ENCODE measurements at places on chromosomes 11 and 22.

DNA sequence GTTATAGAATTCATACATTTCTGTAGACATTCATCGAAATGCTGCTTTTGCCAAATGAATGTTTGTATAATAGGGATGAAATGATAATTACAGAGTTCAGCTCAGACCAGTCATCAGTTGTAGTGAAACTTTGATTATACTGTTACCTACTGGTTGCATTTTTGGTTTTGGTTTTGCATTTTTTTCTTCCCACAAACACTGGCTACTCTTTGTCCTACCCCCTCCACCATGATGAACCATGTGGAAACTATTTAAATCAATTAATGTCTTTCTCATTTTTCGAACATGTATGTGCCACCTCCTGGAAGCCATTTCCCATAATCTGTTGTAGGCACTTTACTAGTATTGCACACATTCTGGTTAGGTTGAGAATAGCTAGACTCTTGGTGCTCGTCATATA lies 75.3 kb upstream of the MTNR1B start:
- no peak for DNase-seq

DNA sequence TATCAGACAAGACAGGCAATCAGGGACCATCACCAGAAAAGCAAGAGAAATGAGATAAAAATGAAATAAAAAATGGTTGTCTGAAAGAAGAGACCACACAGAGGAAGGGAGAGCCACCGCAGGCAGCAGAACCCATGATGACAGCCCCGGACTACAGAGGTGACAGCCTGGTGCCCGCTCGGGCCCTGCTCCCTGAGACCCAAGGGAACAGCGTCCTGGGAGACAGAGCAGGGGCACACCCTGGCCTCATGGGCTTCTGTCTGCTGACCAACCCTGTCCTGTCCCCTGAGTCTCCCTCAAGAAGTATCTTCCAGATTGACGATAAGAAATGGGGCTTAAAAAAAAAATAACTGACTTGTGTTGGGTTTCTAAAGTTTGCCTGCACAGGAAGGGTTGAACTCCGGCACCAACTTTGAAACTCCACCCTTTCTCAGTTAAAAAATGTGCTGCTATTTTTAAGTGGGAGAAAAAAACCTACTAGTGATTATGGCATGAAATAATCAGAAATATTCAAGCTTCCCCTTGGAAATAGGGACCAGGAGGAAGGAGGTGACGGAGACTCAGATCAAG lies 70.1 kb upstream of the TTLL12 start:
- DNase-seq, result no peak

DNA sequence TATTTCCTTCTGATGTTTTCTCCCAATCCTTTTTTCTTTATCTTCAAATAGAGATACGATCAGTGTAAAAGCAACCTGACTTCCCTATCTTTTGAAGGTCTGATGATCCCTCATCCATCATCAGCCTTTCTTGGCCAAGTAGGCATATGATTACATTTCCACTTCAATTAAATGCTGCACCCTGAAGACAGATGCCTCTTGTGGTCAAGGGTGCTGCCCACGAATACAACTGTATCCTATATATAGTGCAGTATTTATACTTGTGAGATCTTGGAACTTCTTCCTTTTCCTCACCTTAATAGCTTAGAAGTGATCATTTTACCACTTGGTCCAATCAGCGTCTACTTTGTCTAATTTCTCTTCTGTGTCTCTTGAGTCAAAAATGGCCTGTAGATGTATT lies 9.3 kb upstream of the ZNRF3 start:
- DNase-seq, result no peak

DNA sequence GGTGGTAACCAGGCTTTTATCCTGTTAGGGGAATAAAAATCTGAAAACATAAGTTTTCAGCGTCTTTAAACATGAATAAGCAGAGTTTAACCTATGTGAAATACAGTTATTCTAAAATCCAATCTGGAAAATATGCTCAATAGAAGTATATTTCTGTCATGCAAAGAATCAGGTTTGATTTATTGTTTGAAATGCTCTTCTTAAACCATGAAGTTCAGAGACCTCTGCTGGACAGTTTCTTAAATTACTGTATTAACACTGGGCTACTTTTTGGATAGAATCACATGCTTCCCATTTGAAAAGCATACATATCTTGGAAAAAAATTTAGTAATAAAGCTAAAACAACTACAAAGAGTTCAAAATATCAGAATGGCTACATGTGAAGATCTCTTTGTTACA lies 25.4 kb downstream of the APIP start:
- DNase-seq, result no peak

- DNase-seq, result no peak
These were observed 163.4 kb upstream of the SYN3 start for GRCh38 chr22:33221568-33221967.

DNA sequence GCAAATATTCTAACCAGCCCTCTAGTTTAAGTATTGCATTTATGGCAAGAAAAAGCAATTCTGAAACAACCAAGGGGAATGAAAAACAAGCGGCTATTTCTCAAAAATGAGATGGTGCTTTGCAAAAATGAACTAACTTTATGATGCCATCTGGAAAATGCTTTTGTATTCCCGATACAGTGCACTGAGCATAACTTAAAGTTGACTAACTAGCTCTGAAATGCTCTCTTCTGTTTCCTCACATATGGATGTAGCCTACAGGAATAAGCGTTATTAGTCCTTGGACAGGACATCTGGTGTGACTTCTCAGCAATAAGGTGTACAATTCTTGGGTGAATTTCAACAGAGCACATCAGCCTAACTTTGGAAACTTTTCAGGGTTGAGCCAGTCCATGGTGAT lies 228.2 kb upstream of the DDI1 start:
- no peak for DNase-seq

- no peak for DNase-seq
These were observed 466.3 kb downstream of the OPCML start for GRCh38 chr11:133065847-133066485.

GRCh38 chr22:24106385-24107381 lies 74.6 kb upstream of the SUSD2 start:
- peak; percentile 24 for DNase-seq

- no peak for DNase-seq
These were observed 14.2 kb upstream of the CCDC89 start for GRCh38 chr11:85699957-85700741.

GRCh38 chr22:26849575-26849974 lies 192.2 kb downstream of the MIAT start:
- no peak for DNase-seq

- DNase-seq, result no peak
These were observed 22.9 kb downstream of the IGLL5 start for GRCh38 chr22:22910272-22911240.

DNA sequence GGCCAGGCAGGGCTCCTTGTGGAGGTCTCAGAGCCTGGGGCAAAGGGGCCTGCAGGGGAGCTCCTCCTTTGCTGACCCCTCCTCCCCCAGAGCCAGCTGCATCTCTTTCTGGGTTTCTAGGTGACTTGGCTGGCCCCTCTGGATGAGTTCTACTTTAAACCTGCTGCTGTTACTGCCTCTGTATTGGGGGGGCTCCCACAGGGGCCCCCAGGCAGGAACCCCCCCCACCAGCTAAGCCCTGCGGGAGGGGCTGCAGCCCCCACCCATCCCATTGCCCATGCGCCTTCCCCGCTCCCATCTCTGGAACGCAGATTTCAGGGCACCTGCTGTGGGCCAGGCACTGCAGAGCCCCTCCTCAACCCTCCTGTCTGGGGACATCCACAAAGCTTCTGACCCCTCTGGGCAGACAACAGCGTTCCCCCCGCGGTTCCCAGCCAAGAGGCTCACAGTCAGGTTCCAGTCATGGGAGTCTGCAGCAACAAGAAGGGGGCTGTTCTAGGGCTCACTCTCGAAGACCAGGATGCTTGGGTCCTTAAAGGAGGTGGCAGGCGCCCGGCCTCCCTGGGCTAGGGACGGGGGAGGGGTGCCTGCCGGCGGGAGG lies 815 bp upstream of the PLCB3 start:
- DNase-seq, result no peak

- DNase-seq, result no peak
These were observed 66.0 kb downstream of the SHISAL1 start for GRCh38 chr22:44246615-44247326.

- DNase-seq, result no peak
These were observed 4.0 kb upstream of the OR56A3 start for GRCh38 chr11:5937868-5938602.

DNA sequence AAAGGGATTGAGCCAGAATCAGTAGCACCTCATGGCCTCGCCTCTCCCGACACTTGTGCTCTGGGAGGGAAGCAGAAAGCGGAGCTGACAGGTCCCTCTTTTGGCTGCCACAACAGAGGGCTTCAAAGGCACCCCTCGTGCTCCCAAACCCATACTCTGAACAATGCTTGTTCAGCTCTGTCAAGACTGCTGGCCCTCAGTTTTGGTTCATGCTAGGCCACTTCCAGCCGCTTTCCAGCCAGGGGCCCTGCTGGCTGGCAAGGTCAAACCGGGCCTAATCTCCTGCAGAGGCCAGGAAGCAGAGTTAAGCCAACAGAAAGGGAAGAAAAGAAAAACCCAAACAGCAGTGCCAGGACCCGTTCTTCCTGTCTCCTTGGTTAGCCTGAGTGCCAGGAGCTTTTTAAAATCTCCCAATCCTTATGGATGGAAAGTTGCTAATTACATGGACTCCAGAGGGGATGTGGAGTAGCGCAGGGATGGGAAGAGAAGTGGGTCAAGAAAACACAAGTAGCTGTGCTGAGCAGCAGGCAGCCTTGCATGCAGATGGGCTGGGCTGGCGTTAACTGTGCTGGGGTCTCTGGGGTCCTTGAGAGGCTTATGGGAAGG lies 150.6 kb downstream of the GRIK4 start:
- no peak for DNase-seq

DNA sequence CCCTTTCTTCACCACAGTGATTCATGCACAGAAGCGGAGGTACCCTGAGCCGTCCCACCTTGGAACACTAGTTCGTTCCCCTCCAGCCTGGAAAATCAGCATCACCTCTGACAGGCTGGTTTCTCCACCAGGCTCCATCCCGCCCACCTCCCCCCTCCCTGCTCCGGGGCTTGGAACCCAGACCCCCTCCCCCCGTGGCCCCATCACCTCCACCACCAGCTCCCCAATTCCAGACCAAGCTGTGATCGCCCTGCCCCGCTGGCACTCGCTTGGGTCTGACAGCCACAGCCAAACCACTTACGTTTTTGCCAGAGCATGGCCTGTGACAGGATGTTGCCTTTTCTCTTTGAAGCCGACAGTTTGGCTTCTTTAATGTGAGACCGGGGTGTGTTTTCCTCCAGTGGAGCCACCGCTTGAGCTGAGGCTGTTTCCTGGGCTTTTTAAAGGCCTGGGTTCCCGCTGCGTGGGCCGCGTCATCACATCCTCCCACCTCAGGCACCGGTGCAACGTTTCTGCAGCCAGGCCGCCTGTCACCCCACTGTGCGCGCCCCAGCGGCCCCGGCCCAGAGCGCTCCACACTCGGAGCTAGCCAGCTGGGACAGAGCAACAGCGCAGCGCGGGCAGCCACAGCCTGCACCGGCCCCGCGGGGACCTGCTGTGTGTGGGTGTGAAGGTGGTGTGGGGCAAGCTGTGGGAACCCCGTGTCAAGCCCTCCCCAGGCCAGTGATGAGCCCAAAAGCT lies at the start of gene POU2AF1:
Gene POU2AF1, minus strand, starts transcription at position 415 of the 741 bp plus-strand sequence. Its CDS starts 98 bp downstream, at position 317.
- peak; percentile 58 for DNase-seq

GRCh38 chr11:3201112-3201581 lies 17.5 kb downstream of the MRGPRG start:
- DNase-seq, result no peak

DNA sequence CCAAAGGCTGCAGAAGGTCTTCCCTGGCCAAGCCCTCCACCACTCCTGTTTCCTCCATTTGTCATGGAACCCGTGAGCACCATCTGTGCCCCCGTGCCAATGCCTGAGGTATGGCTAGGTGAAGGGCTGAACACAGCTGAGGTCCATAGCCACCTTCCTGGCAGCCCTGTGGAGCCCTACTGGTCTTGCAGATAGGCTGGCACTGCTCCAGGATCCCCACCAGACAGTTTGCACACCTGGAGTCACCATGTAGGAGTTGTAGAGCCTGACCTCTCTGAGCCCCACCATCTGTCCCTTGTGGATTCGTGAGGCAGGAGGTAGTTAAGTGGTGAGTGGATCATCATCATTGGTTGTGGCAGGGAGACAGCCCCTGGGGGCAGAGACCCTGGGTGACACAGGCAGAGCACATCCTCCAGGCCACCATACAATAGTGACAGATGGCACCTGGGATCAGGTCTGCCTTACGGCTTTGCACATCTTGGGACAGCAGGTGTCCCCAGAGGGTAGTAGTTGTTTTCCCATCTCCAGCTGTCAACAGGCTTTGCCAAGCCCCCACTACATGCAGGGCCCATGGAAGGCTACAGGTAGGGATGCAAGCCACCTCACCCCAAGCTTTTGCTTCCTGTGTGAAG lies 52.5 kb upstream of the SUSD2 start:
- DNase-seq, result no peak

- DNase-seq, result no peak
These were observed 2.0 kb upstream of the FJX1 start for GRCh38 chr11:35615921-35616900.

GRCh38 chr11:88689548-88690240 lies 352.2 kb upstream of the CTSC start:
- DNase-seq, result no peak

GRCh38 chr22:50089682-50090411 lies at the start of gene MOV10L1:
Gene MOV10L1, plus strand, starts transcription at chr22:50090006. Its CDS starts 83 bp downstream, at chr22:50090089.
- DNase-seq, result no peak
